ENCODE measurements at places on chromosomes 3 and 15.

- DNase-seq: no peak
Measured at GRCh38 chr3:123409443-123410148, 39.3 kb downstream of the ADCY5 start.

DNA sequence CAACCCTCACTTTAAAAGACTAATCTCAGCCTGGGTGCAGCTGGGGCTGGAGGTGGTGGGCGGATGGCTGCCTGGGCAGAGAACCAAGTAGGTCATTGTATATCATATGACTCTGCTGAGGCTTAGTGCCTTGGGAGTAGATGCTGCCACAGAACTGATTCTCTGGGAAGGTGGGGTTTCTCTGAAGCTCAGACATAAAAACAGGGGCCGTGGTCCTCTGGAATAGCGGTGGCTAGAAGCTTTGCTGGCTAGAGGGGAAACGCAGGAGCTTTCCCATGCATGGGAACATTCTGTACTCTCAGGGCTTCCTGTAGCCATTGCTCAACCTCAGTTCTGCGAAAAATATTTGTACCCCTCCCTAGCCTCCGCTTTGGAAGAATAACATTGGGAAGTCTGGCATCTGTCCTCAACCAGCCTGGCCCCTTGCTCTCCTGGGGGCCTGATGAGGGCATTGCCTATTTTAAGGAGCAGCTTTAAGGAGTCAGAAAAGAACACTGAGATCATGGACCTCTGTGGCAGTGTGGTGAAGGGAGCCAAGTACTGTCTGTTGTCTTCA, 14.7 kb downstream of the TIMP4 start:
- no peak for DNase-seq

GRCh38 chr3:51276046-51276445, 109.0 kb upstream of the MANF start:
- DNase-seq: no peak

- DNase-seq: no peak
Measured at GRCh38 chr3:158152186-158152585, 42.3 kb downstream of the RSRC1 start.

- DNase-seq: no peak
Measured at GRCh38 chr3:73661265-73661664, 36.5 kb upstream of the PDZRN3 start.

- no peak for DNase-seq
Measured at GRCh38 chr3:53729618-53730017, 116.6 kb downstream of the CHDH start.

GRCh38 chr3:106261396-106261795, 392.6 kb upstream of the CBLB start:
- no peak for DNase-seq

Data from GM23338 (cell line).